ENCODE measurements at places on chromosomes 11 and 22.

- no peak for DNase-seq
These were observed 9.9 kb upstream of the RASL10A start for GRCh38 chr22:29325356-29325755.

GRCh38 chr22:29798318-29798717 is 31.1 kb downstream of the UQCR10 start:
- no peak for DNase-seq

- DNase-seq: peak; percentile 75
These were observed 3.9 kb upstream of the VSIG10L2 start for GRCh38 chr11:125941619-125942611.

DNA sequence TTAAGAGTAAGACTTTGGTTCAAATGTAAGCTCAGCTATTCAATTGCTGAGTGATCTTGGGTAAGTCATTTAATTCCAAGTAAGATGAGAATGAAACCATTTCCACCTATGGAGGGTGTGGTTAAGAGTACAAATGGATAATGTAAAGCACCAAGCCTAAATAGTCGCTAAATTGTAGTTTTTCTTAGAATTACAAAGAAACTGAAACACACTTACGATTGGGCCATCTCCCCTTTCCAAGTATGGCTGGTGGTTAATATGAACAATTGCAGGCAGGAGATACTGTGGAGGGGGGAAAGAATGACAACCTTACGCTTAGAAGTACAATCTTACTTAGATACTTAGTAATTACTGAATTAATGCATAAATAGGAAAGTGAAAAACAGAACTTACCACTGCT is 8.2 kb downstream of the DDX17 start:
- no peak for DNase-seq

GRCh38 chr22:46640293-46641055 is 20.3 kb downstream of the GRAMD4 start:
- DNase-seq: no peak

GRCh38 chr22:38868886-38869381 is 3.1 kb downstream of the CBX6 start:
- peak; percentile 95 for DNase-seq

- no peak for DNase-seq
These were observed 28.8 kb downstream of the PRDM10 start for GRCh38 chr11:129973809-129974208.

- no peak for DNase-seq
These were observed 149.9 kb downstream of the PKNOX2 start for GRCh38 chr11:125314276-125315078.

DNA sequence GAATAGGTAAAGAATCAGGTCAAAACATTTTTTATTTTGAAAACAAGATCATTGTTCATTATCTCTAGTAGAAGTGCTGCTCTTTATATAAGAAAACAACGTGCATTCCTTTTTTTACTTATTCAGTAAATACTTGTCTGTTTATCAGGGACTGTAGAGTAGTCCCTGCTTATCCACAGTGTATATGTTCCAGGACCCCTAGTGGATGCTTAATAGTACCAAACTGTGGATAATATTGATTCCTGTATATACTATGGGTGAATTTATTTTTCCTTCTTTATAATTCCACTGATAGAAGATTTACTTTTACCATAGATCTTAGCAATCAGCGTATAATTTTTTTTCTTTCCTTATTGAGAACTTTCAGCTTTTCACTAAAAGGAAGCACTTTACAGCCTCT is 32.6 kb downstream of the CEP295 start:
- no peak for DNase-seq

- DNase-seq: no peak
These were observed 11.7 kb upstream of the COMT start for GRCh38 chr22:19929586-19930550.

- peak; percentile 90 for DNase-seq
These were observed 42.1 kb upstream of the ISX start for GRCh38 chr22:35023692-35024363.

Measured in stimulated activated CD8-positive, alpha-beta memory T cell treated with anti-CD3 and anti-CD28 coated beads, Interleukin-4, amount 100 ng/mL, for 48 hours (primary cell).